A172 (cell line): ENCODE measurements at places on chromosomes 2 and 18.

- DNase-seq = no peak
These were observed 52.1 kb downstream of the RAMP1 start for GRCh38 chr2:237911363-237912017.

- peak; percentile 39 for DNase-seq
These were observed 64.6 kb downstream of the NAB1 start for GRCh38 chr2:190713471-190713870.

- DNase-seq = no peak
These were observed 110.5 kb upstream of the SCG2 start for GRCh38 chr2:223712642-223713041.

GRCh38 chr18:8930990-8931616, 171.4 kb upstream of the NDUFV2 start:
- DNase-seq = no peak

DNA sequence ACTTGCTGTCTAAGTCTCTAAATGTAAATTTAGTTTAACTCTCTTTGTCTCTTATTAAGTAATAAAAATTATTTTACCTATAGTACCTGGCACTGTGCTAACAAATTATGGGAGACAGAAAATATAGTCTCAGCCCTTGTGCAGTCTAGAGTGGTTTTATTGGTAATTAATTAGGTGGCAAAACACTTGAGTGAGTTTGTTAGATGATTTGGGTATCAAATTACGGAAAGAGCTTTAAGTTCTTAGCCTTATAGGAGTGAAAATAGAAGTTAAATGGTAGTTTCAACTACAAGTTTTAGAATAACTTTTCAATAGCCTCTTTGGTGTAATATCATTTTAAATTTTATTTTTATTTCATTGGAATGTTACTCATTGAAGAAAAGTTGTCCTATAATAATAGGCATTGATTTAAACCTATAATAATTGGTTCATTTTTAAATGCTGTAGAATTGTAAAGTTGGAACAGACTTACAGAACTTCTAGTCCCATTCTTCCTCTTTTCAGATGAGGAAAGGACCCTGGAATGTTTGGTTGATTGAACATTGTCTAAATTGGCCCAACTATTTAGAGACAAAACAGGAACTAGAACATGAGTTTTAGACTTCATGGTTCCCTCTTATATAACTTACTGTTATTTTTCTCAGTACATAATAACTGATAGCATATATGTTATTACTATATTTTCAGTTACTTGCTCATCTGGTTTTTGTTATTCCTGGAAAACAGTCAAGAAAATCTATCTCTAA, 10.2 kb upstream of the HTR2B start:
- no peak for DNase-seq

DNA sequence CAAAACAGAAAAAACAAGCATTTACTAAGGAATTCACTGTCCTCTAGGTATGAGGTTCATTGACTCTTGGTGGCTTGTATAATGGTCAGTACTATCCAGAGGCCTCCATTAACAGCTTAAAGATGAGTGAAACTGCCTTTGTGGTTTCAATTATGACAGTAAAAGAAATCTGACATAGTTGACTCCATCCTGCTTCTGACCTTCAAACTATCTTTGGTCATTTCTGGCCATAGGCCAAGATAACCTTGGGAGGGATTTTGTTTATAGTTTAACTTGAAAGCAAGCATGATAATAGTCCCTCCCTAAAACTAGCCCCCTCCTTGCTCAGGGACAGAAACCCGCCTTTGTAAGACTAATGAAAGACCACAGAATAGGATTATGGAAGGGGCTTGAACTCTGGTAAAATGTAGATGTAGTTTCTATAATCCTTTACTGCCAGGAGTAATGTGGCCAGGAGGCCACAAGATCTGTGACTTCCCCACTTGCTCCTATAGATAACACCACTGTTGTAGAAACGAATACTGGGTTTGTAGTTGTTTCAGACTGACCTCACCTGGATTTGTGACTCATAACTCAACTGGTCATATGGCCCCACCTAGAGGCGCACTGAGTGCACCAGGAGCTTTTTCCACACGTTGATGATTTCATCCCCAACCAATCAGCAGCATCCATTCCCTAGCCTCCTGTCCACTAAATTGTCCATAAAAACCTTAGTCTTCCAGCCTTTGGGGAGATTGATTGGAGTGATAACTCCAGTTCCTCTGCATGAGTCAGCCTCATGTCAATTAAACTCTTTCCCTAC, 8.6 kb upstream of the PLEKHM3 start:
- DNase-seq = peak; percentile 65

DNA sequence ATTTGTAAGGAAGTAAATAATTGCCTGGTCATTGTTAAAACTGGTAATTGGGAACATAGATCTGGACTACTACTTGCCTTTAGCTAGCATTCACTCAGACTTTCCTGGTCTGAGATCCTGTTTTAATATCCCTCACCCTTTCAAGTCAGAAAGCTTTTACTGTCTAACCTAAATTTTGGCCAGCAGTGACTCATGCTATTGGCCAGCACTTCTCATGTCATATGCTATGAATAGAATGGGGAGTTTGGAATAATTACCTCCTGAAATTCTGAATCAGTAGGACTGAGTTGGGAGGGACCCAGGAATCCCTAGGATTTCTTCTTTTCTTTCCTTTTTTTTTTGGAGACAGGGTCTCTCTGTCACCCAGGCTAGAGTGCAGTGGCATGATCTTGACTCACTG, 19.3 kb downstream of the STK36 start:
- DNase-seq = peak; percentile 47

- no peak for DNase-seq
These were observed 10.1 kb downstream of the NTSR2 start for GRCh38 chr2:11659851-11660250.

GRCh38 chr2:7045601-7046590, 128.7 kb downstream of the RNF144A start:
- no peak for DNase-seq

DNA sequence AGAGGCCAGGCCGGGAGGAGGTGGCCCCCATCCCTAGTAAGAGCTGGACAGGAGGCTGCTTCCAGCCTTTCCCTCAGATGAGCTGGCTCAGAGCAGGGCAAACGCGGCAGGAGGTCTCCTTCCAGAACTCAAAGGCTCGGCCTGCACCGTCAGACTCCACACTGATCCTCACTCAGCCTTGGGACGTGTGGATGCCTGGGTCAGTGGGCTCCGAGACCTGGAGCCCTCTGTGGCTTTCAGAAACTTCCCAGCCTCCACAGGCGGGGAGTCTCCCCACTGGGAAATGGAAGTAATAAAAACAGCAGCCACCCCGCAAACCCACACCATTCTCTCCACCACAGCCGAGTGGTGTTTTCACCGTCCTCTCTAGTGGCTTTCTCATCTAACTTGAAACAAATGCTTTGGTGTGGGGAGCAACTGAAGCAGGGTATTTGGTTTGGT, 54.3 kb downstream of the INPP5D start:
- DNase-seq = no peak

DNA sequence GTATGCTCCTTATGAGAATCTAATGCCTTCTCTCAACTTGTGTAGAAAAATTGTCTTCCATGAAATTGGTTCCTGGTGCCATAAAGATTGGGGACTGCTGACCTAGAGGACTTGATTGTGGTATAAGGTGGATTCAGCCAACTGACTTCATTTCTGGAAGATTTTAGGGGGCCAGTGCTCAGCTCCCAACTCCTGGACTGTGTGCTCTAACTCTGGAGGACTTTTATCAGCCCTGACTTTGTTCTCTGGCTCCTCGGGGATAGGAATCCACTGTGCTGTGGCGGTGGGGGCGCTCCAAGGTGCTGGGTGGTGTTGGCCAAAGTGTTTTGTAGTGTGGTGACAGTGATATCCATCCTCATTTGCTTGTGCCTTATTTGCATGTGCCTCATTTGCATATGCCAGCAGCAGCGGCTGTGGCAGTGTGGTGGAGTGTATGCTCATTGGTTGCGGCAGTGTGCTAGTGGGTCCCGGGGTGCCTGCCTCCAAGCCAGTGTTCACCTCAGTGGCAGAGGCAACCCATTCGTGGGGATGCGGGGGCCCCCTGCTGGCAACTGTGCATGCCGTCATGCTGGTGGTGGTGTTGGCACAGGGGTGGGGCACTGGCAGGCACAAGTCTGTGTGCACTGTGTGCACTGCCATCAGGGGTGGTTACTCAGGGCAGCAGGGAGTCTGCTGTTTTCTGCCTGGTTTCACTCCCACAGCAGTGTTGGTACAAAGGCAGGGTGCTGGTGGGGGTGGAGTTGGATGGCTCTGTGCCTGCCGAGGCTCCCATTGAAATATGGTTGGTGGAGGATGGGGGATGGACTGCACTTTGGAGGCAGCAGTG, 19.6 kb downstream of the EHBP1 start:
- no peak for DNase-seq

GRCh38 chr2:217095511-217096205, 235.8 kb upstream of the TNP1 start:
- DNase-seq = peak; percentile 73

DNA sequence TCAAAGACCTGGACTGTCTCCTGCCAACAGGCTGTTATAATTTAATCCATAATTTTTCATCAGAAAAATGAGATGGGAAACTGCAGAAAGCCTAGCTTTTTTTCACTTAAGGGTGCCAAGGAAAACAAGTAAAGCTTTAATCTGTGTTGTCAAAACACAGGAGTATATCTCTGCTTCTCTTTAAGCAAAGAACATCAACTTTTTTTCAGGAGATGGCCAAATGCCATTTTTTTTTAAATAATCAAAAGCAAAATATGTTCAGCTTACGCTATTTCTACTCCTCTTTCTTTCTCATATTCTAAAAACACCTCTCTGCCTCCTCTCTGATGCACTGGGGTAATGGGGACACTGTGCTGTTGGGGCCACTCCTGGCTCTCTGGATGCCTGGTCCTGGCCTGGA, 73.1 kb upstream of the NXPH2 start:
- DNase-seq = no peak

DNA sequence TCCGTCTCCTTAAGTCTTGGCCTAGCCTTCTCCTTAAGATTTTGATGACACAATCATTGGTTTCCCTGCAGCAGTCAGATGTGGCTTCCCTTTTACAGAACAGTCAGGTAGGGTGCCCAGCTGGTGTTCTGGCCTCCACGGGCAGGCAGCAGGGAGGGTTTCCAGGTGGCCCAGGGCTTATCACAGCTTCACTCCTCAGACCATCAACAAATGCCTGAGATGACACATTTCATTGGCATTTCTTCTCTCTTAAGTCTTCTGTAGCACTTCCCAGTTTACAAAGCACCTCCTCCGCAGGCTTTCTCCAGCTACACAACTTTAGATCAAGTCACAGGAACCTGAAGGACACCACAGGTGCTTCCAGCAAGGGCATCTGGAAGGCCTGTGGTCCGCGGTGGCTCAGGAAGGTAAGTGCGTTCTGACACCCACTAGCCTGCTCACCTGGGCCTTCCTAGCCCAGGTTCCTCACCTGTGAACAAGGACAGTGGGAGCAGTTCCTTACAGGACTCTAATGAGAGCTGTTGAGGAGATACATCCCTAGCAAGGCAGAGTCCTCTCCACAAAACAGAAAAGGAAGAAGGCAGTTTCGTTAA, 37.6 kb downstream of the PTPN18 start:
- DNase-seq = peak; percentile 61
